H7 (cell line): ENCODE measurements at places on chromosomes 4 and X. TPM values are rescaled to one million over a fixed set of nuclear protein-coding genes. Genes with fewer than 3 reads are reported as not detected.

Gene MTCP1
- total RNA-seq = 5.9 and 9.3 TPM in 2 replicates

Gene MBNL3
- 2.5 and 5.1 TPM in 2 replicates for total RNA-seq

DNA sequence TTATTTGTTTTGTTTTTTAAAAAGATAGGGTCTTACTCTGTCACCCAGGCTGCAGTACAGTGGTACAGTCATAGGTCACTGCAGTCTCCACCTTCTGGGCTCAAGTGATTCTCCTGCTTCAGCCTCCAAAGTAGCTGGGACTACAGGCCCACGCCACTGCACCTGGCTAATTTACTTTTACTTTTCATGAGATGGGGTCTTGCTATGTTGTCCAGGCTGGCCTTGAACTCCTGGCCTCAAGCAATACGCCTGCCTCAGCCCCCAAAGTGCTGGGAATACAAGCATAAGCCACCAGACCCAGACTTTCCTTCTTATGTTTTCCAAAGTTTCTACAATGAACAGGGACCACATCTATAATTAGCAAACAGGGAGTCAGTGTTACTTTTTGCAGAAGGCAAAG is 37.9 kb upstream of the MXD4 start:
- no peak for DNase-seq

- DNase-seq = no peak
Measured at GRCh38 chr4:15506464-15506863, 36.8 kb downstream of the CC2D2A start.

- DNase-seq = peak; percentile 70
Measured at GRCh38 chr4:112704991-112705845, 68.3 kb downstream of the LARP7 start.

DNA sequence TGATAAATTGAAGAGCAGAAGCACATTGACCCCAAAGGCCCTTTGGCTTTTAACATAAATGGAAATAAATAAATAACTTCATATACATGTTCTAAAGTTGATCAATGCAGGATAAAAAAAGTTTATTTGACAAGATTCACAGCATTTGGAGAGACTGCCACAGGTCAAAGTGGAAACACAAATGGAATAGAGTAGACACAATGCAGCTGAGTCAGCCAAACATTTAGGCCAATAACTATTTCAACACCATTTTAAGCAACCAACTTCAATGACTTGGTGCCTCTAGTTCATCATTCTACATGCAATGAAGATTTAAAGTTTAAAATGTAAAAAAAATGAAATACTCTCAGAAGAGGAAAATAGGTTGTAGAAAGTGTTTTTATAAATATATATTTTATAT is 365.2 kb downstream of the FAT4 start:
- no peak for DNase-seq

DNA sequence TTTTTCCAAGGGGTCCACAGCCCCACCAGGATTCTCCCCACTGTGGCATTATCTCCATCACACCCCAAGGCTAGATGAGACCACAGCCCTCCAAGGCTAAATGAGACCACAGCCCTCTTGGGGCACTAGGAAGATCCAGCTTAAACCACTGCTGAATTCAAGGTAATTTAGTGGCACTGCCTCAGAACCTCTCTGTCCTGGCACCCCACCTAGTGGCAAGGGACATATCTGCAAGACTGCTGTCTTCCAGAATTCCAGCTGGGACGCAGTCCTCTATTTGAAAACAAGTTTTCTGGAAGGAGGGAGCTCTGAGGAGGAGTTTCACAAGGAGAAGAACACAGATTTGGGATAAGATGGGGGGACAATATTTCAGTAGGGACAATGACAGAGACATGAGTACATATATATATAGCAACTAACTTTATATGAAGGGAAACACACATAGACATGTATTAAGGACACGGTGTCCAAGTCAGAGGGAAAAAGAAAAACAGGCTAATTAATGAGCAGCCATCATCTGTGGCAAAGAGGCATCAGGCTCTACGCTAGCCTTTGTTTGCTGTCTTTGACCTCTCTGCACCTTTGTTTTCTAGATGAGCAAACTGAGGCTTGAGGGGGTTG is 9.3 kb downstream of the CETN2 start:
- DNase-seq = peak; percentile 40

GRCh38 chr4:72194046-72194445 is 162.2 kb downstream of the NPFFR2 start:
- DNase-seq = no peak
